NCI-H774 (cell line): ENCODE measurements at places on chromosomes 4 and X.
A peak's percentile ranks its signal among the peaks of the same experiment; 100 is the strongest.

GRCh38 chr4:175068266-175068665, 150.1 kb downstream of the ADAM29 start:
- no peak for DNase-seq

- no peak for DNase-seq
Observed at GRCh38 chr4:177235026-177235425, 74.6 kb upstream of the NEIL3 start.

DNA sequence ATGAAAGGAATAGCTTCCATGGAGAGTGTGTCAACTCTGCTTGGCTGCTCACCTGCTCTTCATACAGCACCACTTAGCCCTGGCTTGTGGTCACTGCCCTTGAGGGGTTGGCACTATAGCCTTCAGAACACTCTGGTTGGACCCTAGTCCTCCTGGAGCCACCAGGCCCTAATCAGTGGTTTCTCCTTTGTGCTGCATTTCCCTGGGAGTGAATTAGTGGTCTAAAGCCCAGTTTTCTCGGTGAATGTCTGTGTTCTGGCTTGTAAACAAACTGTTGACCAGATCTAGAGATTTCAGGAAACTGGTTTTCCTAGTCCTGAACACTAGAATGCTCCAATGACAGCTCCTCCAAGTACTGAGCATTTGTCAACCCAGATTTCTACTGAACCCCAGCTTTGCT, 28.6 kb upstream of the TMEM154 start:
- DNase-seq = no peak

DNA sequence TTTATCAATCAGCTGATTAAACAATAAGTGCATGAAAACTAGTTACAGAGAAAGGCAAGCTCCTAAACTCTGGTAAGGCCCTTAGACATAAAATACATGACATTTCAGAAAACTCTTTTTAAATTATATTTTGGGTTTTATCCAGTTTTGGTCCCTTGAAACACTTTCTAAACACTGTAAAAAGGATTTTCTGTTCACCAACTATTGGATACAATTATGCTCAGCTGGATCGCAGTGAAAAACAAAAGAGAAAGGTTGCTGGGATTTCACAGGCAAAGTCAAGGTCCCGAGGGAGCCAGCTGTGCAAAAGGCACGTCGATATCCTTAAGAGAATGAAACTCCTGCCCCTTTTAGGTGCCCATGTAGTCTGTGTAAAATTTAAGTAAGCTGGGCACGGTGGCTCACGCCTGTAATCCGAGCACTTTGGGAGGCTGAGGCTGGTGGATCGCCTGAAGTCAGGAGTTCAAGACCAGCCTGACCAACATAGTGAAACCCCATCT, 1018.4 kb upstream of the INTU start:
- DNase-seq = no peak

DNA sequence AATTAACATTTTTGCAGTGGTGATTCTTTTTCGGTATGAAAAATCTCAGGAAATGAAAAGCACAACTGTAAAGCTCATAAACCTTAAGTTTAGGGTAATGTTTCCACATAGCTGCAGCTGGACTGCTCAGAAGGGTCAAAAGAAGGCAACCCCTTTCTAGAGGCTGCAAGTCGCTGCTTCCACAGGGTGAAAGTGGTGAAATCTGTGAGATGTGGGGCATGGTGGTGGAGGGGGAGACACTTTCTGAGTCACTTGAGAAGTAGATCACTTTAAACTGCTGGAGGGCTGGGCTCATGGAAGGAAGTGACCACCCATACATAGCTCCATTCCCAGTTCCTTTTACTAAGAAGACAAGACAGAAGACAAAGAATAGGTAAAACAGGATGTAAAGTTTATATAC, 8.7 kb downstream of the SFRP2 start:
- DNase-seq = no peak

- no peak for DNase-seq
Observed at GRCh38 chr4:71524756-71525155, 185.9 kb downstream of the SLC4A4 start.

GRCh38 chr4:53997898-53998297, 66.5 kb downstream of the CHIC2 start:
- DNase-seq = no peak

GRCh38 chrX:16039363-16039762, 84.0 kb upstream of the GRPR start:
- DNase-seq = no peak

DNA sequence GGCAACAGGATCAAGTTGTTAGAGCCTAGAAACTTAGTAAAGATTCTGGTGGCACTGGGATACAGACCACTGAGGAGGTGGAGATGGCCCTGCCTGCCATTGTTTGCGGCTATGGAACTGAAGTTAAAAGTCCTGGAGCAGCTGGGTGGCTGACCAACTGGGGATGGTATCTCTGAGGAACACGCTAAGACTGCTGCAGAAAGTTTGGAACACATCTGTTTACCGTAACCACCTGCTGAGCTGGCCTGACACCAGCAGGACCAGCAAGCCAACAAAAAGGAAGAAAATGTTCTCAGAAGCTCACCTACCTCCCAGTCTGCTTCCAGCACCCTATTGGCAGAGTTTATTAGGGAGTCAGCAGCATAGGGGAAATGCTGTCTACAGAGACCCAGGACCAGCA, 17.4 kb upstream of the PACRGL start:
- no peak for DNase-seq

DNA sequence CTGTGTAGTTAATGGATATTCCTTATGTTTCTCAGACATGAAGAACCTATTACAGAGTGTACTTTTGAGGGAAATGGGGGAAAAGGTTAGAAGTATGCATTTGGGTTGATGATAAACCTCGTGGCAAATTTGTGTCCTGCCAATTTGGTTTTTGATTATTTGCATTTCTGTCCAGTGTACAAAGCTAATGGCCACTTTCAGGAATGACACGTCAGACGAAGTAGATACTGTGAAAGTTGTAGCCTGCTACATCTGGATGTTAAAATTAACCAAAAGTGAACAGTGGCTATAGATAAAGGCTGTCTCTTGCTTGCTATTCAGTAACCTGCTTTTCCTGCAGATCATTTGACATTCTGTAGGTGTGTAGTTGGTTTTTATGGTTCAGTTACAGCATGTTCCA, 1.0 kb downstream of the PRDX4 start:
- no peak for DNase-seq

DNA sequence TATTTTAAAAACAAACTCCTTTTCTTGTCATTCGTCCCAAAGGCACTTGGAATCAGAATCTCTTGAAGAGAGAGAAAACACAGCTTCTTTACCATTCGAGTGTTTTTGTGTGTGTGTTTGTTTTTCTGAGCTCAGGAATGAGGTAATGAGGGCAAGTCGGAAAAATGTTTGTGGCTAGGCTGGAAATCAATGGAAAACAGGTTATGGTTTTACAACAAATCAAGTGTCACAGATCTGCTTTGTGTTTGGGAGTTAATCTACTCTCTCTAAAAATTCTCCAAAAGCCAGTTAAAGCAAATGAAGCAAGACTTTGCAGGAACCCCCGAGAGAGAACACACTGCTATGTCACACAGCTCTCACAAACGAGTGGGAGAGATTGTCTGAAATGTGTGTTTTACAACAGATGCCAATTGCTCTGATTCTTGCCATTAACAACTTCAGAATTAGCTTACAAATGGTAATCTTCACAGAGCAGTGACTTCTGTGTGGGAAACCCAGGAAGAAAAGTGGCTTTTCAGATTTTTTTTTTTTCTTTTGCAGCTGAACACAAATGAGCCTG, 264.1 kb downstream of the CBLL2 start:
- DNase-seq = no peak

- DNase-seq = no peak
Observed at GRCh38 chrX:134990801-134991481, at the start of gene SMIM10. Gene SMIM10, plus strand, starts transcription at chrX:134990991. Its CDS starts 105 bp downstream, at chrX:134991096.

DNA sequence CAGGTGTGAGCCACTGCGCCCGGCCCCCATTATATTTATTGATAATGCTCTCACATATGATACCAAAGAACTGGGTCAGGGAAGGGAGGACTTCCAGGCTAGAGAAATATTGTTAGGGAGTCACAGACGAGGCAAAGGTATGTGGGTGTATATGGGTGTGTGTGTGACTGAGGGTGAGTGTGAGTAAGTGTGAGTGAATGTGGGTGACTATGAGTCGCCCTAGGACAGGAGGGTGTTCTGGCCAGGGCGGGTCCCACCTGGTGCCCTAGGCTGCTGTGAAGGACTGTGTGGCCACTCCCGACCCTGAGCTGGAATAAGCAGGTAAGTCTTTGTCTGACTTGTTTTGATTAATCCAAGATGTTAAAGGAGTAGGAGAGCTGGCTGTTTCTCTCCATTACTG, 34.4 kb downstream of the RWDD4 start:
- no peak for DNase-seq

DNA sequence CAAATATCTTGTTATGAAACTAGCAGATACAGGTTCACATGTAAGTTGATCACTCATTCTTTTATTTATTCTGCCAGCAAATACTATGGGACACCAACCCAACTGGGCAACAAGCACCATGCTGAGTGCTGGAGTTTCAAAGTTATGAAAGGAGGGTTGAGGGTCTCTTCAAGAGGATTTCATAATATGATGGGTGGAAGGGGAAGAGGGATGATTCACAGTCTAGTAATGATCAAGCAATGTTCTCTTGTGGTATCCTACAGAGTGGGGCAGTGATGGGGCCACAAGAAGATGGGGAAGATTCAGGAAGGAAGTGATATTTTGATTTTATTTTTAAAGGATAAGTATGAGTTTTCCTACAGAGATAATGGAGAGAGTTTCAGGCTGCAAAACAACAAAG, 46.2 kb upstream of the TXK start:
- no peak for DNase-seq

DNA sequence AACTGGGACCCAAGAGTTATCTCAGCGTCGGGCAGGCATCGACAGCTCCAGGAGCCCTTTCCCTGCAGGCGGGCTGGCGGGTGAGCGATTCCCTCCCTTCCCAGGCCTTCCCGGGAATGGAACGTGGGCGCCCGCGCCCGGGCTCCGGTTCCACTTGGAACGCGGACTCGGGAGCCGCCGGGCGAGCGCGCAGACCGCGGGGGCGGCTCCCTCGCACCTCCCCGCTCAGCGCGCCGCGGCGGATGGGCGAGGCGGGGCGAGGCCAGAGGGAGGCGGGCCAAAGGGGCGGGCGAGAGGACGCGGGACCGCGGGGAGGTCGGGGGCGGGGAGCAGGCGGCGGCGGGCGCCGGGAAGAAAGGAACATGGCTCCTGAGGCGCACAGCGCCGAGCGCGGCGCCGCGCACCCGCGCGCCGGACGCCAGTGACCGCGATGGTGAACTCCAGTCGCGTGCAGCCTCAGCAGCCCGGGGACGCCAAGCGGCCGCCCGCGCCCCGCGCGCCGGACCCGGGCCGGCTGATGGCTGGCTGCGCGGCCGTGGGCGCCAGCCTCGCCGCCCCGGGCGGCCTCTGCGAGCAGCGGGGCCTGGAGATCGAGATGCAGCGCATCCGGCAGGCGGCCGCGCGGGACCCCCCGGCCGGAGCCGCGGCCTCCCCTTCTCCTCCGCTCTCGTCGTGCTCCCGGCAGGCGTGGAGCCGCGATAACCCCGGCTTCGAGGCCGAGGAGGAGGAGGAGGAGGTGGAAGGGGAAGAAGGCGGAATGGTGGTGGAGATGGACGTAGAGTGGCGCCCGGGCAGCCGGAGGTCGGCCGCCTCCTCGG, at the start of gene PKD2:
Gene PKD2 (plus strand): TSS at position 332 of the 818 bp plus-strand sequence. CDS start 99 bp downstream, at position 431.
- DNase-seq = peak; percentile 49

DNA sequence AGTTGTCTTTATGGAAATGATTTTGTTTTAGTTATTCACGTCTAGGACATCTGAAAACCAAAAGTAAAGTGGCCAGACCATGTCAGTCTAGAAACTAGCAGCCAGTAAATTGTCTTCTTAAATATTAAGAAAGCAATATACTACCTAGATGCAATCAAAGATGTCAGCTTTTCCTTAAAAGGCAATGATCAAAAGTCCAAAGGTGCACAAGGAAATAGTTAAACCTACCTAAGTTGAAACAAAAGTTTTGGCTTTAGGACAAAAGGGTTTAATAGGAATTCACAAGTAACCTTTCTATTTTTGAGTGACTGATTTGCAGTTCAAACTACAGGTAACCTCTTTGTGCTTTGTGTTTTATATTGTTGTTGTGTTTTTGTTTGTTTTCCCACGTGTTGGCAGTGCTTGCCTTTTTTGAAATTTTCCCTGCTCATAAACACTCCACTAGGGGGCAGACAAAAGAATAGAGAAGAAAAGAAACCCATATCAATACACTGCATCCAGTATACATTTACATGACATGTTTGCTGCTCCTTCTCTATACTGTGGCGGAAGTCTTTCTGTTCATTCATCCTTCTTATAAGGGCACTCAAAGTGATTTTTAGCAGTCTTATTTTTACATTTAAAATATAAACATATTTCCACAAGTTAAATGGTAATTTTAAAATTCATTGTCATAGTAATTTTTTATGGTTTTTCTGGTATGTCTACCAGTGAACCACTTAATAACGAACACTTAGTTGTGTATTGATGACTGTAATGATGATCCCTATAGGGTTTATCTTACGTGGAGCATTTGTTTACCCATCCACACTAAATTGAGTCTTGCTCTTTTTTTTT, 62.7 kb downstream of the GAB1 start:
- DNase-seq = no peak

DNA sequence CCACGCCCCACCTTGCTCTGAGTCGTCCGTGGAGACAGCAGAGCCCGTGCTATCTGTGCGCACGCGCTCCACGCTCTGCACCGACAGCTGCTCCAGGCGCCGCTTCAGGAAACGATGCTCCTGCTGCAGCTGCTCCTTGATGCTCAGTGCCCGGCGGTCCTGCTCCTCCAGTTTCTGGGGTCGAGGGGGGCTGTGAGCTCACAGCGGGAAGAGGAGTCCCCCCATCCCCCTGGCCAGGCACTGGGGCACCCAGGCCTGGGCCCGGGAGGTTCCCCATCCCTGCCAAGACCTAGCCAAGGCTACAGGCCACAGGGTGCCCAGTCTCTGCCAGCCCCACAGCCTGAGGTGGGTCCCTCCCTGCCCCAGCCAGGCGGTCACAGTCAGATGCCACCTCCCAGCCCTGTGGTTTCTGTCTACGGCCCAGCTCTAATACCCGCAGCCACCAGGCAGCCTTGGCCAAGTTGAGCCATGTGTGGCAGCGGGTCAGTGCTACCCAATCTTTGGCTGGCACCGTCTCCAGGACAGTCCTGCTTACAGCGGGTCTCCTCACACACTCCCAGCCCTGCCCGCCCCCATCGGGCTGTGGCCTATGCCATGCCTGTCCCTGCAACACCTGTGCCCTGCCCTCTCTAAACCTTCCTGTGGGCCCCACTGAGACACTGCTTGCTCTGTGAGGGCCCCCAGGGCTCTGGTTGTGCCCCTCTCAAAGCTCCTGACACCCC, 9.3 kb upstream of the HAUS3 start:
- DNase-seq = no peak

- DNase-seq = no peak
Observed at GRCh38 chr4:51923343-51923742, 80.4 kb downstream of the DCUN1D4 start.
